ENCODE measurements at places on chromosomes 4 and X. TPM values are rescaled to one million over a fixed set of nuclear protein-coding genes. Genes with fewer than 3 reads are reported as not detected.

Gene MAGEB1
- not detected for total RNA-seq

Gene OPHN1
- 30.8 TPM for total RNA-seq

Gene CLIC2
- total RNA-seq: 8.8 TPM

Gene TRMT2B
- total RNA-seq: 14.4 TPM

Gene MAGEB17
- total RNA-seq: not detected

Gene MGAT4D
- total RNA-seq: not detected

Gene BDH2
- 49.6 TPM for total RNA-seq

Gene SOWAHB
- total RNA-seq: 12.1 TPM

Gene STARD8
- 7.8 TPM for total RNA-seq

Gene PCDH10
- 98.3 TPM for total RNA-seq

Gene SULT1B1
- total RNA-seq: 0.52 TPM

Gene TEC
- 1.5 TPM for total RNA-seq

Gene SMIM10
- 2.2 TPM for total RNA-seq

Measured in dorsolateral prefrontal cortex (tissue), 122 donors.